ENCODE measurements at places on chromosomes 16 and 17.

DNA sequence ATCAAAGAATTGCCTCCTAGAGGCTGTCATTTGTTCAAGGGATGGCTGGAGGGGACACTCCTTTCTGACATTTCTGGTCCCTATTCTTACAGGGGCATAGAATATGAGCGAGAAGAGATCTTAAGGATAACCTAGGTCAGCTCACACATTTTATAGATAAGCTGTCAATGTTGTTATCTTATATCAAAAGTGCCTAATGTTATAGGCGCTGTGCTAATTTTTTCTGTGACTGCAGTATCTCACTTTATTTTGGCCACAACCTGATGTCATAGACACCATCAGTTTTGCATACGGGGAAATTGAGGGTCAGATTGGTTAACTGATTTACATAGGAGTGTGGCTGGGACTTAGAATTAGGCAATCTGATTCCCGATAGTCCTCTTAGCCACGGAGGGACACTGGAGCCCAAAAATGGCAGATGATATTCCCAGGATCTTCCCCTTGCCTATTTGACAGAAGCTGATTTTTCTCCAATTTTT lies 1.2 kb downstream of the CPD start:
- no peak for DNase-seq

DNA sequence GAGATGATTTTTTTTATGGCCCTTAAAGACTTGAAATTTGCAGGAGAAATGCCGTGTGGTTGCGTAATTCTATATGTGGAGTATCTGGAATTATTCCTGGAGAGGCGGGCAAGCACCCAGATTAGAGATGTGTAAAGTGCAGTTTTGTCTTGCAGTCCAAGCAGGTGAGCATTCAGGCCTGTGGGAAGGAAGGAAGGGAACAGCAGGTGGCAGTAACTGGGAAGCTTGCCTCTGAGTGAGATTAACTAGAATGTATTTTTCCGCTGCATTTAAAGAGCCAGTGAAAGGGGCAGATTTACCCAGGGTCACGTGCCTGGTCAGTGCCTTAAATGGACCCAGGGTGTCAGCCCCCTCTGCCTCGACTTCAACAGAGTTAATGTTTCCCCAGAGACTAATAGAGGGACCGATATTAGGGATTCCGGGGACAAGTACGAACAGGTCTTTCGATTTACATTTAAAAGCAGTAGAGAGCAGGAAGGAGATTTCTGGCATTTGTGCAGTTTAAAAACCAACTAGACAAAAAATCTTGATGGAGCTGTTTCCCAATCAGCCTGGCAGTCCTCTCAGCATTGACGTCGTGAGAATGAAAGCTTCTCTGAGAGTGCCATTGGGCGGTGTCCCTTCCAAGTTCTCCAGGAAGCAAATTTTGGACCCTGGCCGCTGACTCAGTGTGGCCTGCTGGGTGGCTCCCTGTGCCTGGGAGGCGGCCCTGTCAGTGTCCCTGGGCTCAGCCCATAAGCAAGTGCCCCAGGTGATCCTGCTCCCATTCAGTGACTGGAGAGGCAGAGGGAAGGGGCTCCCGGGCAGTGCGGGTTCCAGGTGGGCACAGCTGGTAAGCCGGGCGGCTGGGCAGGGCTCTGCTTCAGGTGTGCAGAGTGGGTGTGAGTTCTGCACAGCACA lies 38.2 kb downstream of the KSR1 start:
- DNase-seq: no peak

DNA sequence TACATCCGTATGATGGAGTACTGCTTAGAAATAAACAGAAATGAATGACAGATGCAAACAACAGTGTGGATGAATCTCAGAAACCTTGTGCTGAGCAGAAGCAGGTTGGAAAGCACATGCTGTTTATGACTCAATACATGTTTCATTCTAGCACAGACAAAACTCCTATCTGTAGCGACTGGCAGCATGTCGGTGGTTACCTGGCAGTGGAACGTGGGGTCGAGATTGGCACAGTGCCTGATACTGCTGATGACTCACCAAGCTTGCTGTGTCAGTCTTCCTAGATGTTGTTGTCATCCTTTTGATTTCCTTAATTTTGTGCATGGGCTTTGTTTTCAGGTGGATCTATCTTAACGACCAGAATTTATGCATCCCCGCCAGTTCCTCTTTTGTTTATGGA lies 62.1 kb downstream of the GAN start:
- DNase-seq: no peak

DNA sequence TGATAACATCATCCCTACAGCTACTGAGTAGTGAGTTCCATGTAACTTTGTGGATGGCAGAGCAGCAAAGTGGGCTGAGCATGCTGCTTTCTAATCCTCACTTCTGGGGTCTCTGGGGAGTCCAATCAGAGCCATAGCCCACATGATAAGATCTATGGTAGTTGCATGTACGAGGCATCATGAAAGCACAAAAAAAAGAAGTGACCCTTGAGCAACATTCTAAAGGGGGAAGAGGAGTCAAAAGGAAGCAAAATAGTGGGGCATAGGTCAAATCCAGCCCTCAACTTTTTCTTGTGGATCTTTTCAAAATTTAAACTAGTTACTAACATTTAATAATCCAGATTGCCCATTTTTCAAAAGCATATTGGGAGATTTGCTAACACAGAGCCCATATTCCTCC lies 208.5 kb upstream of the TOX3 start:
- DNase-seq: no peak

DNA sequence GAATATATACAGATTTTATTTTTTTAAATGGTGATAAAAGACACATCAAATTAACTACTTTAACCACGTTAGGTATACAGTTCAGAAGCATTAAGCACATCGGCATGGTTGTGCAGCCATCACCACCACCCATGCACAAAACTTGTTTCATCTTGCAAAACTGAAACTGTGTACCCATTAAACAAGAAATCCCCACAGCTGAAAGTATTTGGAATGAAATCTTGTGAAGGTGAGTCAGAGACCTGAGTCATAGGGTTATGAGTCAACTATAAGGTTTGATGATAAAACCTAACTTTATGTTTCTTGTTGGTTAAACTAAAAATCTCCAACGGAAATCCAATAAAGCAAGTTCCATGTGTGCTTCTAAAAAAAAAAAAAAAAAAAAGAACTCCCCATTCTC lies 561.6 kb upstream of the PSMD7 start:
- DNase-seq: no peak

DNA sequence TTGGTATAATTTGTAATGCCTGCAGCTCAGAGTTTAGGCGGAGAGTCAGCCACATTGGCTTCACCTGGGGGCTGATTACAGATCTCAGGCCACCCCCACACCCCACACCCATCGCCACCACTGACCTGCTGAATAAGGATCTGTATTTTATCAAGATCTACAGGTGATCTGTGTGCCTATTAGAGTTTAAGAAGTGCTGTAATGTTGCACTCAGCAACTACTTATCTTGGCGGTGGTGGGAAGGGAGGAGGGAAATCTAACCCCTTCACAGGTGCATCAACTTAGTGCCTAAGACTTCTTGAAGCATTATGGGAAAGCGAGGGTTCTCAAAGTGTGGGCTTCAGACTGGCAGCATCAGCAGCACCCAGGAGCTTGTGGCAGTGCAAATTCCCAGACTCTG lies 17.5 kb upstream of the KRT20 start:
- no peak for DNase-seq

DNA sequence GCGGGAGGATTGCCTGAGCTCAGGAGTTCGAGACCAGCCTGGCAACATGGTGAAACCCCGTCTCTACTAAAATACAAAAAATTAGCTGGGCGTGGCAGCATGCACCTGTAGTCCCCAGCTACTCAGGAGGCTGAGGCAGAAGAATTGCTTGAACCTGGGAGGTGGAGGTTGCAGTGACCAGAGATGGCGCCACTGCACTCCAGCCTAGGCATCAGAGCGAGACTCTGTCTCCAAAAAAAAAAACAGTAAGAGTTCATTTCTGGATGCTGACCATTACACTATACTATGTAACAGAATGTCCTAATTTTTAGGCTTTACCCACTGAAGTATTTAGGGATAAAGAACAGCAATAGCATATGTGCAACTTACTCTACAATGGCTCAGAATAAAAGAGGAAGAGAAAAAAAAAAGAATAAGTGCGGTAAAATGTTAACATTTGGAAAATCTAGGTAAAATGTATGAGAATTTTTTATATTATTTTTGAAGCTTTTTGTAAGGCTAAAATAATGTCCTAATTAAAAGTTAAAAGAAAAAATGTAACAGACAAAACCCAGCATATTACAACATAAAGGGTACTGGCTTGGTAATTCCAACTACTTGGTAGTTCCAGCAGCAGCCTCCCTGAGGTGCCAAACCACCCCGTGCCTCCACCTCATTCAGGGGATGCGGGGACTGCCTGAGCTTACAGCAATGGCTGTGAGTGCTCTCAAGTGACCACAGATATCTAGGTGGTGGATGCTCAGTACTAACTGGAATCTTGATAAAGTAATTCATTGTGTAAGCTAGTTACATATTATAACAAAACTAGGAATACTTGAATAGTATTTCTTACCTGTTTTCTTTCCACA lies 10.9 kb downstream of the COPS3 start:
- DNase-seq: no peak

- no peak for DNase-seq
Observed at GRCh38 chr17:74573169-74573568, 5.9 kb upstream of the CD300H start.

DNA sequence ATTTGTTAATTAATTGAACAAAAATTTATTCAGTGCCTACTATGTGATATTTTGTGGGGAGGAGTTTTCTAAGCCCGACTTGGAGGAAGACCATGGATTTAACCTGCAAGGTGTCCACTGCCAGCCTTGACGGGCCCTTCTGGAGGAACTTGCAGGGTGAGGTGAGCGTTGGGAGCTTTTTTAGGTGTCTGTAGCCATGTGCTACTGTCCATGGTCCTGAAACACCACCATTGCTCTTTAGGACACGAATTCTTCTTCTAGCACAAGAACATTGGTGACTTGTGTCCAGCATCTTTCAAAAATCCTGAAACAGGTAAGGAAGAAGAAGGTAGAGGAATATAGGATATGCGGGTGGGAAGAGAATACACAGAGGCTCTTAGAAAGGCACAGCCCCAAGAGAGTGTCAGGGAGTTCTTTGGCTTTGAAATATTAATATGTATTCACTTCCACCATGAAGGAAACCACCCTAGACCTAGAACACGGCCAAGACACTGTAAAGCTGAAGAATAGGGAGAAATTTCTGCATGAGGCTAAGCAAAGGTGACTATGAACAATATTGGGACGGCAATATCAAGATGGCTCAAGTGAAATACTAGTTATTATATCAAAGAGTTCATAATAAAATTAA lies 27.9 kb upstream of the OR4D1 start:
- no peak for DNase-seq

DNA sequence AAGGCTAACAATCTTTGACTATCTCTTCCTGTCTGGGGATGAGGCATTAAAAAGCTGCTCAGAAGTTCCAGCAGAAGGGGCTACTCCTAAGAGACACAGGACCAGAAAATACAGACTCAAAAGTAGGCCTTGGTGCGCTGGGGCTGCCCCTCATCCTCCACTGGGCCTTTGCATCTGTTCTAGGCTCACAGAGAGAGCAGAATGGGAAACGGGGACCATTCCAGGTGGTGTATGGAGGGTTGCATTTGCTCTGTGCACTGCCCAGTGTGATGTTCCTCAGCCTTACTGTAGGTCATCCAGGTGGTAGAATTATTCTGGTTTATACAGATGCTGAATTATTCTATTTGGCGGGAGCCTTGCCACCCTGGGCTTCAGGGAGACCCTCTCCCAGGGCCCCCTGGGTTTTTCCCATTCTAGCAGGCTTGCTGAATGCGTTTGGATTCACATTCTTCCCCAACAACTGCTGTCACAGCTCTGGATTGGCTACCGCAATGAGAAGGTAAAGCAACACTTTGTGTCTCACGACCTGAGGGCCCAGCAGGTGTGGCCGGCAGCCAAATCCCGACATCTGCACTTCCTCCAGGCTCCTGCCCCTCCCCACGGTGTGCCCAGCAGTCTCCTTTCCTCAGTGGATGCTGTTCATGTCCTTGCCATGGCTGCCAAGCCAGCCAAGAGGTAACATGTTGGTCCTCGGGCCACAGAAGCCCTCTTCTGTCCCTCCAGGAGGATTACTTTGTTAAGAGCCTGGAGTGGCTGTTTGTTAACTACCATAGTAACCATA lies 25.0 kb upstream of the ZNHIT3 start:
- no peak for DNase-seq

- DNase-seq: no peak
Observed at GRCh38 chr16:65126845-65127624, 5.2 kb upstream of the CDH11 start.

DNA sequence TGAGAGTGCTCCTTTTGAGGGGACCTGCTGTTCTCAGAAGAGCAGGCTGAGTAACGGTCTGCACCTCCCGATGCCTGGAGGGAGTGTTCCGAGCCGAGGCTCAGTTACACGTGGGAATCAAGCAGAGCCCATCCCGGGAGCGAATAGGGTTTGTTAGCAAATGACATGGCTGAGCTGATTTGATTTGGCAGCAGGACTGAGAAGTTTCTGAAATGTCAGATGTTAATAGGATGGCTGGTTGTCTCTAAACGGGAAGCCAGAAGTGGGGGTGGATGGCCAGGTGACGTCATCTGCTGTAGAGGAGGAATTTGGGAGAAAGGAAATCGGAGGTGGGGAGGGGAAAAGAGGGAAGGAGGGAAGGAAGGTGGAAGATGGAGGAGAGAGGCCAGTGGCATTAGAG lies 128.0 kb downstream of the RAP1GAP2 start:
- DNase-seq: no peak

DNA sequence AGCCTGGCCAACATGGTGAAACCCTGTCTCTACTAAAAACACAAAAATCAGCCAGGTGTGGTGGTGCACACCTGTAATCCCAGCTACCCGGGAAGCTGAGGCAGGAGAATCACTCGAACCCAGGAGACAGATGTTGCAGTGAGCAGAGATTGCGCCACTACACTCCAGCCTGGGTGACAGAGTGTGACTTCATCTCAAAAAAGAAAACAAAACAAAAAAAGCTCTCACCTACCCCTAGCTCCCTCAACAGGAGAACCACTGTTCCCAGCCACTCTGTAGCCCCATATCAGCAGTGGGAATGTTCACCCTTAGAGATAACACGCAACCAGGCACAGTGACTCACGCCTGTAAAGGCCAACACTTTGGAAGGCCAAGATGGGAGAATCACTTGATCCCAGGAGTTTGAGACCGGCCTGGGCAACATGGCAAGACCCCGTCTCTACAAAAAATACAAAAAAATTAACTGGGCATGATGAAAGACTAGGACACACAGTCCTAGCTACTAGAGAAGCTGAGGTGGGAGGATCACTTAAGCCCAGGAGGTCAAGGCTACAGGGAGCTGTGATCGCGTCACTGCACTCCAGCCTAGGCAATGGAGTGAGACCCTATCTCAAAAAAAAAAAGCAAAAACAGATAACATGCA lies 5.4 kb downstream of the TMC8 start:
- DNase-seq: no peak

GRCh38 chr17:75900691-75901533 lies 3.8 kb downstream of the MRPL38 start:
- no peak for DNase-seq

- no peak for DNase-seq
Observed at GRCh38 chr16:55039931-55040330, 109.3 kb downstream of the IRX5 start.

DNA sequence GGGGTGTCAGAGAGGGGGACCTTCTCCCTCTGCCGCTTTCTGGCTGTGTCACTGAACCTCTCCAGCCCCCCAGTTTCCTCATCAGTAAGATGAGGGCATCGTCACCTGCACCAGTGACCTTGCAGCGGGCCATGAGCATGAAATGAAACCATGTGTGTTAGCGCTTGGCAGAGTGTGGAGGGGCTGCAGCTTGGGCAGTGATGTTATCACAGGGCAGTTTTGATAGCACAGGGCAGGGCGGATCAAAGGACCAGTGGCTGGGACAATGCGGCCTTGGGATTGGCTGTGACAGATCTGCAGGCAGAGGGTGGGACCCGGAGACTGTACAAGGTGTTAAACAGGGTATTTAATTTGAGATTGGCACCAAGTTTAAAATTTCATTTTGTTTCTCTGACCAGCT lies 38.9 kb upstream of the NAT9 start:
- DNase-seq: no peak
